ENCODE measurements at places on chromosomes 12 and 14.

GRCh38 chr14:66076176-66076575 is 410.0 kb upstream of the CCDC196 start:
- DNase-seq: no peak

GRCh38 chr12:64757771-64758170 is 1.4 kb downstream of the GNS start:
- DNase-seq: no peak

- DNase-seq: no peak
Measured at GRCh38 chr14:75434138-75434889, 6.5 kb downstream of the JDP2 start.

DNA sequence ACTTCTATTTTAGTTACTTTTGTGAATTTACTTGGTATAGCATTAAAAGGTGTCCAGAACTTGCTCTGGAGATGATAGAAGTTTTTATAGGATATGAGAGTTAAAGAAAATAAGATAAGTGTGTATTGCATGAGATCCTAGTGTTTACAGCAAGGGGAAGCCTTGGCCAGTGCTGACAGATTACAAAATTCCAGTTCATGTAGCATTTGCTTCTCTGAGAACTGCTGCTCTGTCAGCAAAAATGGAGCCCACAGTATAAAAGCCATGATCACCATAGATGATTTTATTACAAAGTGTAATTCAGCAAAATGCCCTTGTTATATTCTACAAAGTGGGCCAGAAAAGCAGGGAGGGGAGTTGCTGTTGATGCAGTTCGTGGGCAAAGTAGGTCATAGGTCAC is 40.0 kb upstream of the ATF1 start:
- no peak for DNase-seq

- no peak for DNase-seq
Measured at GRCh38 chr12:15689751-15690191, 99.4 kb downstream of the EPS8 start.

- no peak for DNase-seq
Measured at GRCh38 chr12:123483602-123484248, 25.8 kb downstream of the SNRNP35 start.

GRCh38 chr12:54891717-54892478 is 37.6 kb downstream of the MUCL1 start:
- DNase-seq: no peak
